PC-9 (cell line): ENCODE measurements at places on chromosomes 16 and 17. TPM values are rescaled to one million over a fixed set of nuclear protein-coding genes. Genes with fewer than 3 reads are reported as not detected.

- no peak for DNase-seq
These were observed 26.2 kb upstream of the WFDC1 start for GRCh38 chr16:84268291-84269040.

DNA sequence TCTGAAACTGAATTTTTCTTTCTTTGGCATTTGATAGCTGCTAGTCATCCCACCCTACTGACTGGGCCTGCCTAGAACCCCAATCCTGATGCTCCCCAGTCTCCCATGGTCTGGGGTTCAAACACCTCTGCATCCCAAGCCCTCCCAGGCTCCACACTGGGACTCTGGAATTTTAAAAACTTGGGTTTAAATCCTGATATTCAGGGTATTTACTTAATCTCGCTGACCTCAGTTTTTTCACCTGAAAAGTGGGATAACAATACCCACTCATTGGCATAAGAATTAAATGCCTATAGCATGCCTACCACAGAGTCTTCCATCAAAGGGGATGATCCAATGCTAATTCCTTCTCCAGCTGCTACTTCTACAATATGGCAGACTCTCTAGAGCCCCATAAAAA lies 264.4 kb downstream of the NPIPA8 start:
- DNase-seq = no peak

GRCh38 chr17:27241346-27241946 lies 52.5 kb upstream of the WSB1 start:
- DNase-seq = peak; percentile 92

HES7 gene
- total RNA-seq = 2.6 and 9.0 TPM in 2 replicates

DNA sequence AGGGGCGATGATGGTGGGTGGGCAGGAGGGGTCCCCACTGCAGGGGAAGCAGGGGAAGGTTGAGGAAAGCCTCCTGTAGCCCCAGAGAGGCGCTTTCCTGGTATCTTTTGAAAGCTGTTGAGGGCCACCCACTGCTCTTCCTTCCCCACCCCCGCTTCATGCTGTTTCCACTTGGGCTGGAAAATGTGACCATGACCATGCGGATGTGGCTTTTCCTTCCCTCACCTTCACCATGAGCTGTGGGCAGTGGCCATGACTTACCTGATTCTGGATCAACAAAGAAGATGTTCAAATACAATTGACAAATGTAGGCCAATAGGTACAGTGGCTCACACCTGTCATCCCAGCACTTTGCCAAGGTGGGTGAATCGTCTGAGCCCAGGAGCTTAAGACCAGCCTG lies 13.8 kb downstream of the MVP start:
- no peak for DNase-seq

MEFV gene
- total RNA-seq = not detected in 2 replicates

RASL10B gene
- total RNA-seq = 0.11 and 0.20 TPM in 2 replicates

DNA sequence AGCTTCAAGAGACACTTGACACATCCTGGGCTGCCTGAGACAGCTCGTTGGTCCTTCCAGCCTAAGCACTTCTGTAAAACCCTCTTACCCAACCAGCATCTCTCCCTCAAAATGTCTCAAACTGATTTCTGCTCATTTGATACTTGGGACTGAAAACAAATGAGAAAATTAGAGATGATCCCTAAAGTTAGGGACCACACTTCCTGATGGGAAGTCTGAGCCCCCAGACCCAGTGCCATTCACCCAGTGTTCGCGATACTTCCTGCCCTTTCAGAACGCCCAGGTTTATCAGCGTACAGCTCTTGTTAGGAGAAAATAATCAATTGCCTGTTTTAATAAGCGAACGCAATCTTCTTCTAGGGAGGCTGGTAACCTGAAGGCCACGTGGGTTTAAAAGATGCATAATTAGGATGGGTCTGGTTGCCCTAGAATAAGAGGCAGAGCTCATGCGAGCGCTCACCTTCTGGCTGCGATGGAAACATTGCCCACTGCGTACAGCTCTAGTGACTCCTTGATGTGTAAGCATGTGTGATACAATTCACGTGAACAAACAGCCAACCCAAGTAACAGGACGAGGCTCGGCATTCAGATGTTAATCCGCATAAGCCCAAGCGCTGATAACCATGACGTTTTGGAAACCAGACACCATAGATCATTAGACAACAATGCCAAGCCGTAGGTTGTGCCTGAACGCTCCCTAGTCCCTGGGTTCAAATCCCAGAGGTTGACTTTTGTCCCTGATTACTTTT lies 213.1 kb downstream of the FOXL1 start:
- DNase-seq = no peak

KLHL10 gene
- not detected in 2 replicates for total RNA-seq

DNA sequence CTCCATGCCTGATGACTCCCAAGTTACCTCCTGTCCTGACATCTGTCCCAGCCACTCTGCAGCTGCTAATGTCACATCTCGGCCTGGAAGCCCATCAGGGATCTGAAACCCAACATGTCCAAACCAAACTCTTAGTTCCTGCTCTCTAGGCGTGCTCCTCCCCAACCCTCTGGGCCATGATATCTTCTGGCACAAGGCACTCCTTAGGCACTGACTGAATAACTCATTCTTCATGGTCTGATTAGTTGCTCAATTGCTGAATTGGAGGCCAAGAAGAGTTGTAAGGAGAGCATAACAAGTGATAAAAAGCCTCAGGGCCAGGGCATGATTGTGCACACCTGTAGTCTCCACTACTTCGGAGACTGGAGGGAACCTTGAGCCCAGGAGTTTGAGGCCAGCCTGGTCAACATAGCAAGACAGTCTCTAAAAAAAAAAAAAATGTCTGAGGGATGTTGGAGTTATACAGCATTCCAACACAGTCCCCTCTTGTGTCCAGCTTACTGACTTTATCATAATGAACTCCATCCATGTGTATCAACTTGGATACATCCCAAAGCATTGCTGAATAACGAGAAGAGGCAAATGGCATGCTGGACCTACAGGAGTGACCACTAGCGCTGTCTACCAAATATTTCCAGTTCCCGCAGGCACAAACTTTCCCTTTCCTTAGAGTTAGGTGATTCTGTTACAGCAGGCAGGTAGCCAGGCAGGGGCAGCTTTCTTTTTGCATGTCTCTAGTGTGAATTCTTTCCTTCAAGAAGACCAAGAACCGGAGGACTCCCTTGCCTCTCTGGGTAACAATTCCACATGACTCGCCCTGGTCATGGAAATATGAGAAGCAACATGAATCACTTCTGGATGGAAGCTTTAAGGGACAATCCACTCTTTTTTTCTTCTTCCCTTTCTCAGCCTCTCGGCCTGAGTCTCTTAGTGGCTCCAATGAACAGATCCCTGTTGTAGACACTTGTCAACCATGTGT lies 18.1 kb upstream of the SHCBP1 start:
- no peak for DNase-seq

DNA sequence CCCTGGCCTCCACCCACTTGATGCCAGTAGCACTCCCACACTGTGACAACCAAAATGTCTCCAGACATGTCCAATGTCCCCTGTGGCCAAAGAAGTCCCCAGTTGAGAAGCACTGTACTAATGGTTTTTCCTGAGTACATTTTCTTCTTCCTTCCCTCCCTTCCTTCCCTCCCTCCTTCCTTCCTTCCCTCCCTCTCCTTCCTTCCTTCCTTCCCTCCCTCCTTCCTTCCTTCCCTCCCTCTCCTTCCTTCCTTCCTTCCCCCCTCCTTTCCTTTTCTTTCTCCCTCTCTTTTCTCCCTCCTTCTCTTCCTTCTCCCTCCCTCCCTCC lies 76.7 kb upstream of the CDC42EP4 start:
- no peak for DNase-seq

DNA sequence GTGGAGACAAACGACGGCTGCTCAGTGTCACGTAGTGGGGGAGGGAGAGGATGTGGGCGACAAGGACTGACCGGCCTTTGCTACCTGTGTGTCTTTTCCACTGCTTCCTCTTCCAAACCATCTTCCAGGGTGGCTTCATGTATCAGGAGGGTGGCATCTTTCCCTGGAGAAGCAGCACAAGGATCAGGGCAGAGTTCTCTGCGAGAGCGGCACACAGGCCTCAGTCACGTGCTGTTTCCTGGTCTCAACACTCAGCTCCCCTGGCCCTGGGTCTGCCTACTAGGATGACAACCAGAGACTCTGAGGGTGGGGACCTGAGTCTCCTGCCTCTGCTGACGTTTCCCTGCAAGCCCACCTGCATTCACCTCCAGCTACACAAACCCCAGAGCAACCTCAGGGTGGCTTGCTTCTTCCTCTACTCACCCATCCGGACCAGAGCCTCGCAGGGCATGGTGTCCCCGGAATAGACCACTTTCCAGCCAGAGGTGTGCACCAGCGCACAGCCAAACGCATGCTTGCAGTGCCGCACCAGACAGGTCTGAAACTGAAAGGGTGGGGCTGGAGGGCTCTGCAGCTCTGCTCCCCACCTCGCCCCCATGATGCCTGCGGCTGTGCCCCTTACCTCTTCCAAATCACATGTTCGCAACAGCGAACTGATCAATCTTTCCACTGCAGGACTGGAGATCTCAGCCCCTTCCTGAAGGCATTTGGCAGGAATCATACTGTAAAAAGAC lies 23.3 kb downstream of the ELAC2 start:
- no peak for DNase-seq

MPV17L gene
- 0.11 TPM in 1 of 2 replicates, not detected in the other for total RNA-seq

DNA sequence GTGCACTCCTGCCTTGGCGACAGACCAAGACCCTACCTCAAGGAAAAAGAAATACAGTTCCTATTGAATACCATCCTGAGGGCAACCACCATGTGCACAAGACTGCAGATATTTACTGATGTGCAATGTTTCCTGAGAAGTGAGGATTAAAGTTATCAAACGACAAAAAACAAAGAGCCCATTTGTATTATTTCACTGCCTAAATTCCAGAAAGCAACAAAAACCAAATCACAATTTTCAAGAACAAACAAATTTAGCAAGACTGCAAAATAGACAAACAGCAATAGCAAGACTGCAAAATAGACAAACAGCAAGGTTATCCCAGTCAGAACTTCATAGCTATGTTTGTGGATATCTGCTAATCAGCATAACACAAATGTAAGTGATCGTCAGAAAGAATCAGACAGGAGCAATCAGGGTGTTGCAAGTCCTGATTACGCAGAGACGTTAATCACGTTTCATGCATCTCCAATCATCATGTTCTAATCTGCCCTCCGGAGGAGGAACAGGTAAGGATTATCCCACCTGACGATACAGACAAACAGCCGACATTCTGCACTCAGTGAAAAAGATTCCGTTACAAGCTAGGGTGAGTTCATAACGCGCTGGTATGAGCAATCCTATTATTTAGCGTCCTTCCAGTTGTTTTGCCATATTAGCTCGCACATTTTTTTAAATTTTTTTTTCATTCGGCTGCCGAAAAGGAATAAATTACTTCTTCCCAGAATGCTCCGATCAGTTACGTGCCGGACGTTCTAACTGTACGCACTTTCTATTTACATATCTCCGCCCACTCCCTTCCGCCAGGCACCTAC lies 2.9 kb downstream of the TMEM107 start:
- DNase-seq = peak; percentile 96

C17orf78 gene
- not detected in 2 replicates for total RNA-seq

DNA sequence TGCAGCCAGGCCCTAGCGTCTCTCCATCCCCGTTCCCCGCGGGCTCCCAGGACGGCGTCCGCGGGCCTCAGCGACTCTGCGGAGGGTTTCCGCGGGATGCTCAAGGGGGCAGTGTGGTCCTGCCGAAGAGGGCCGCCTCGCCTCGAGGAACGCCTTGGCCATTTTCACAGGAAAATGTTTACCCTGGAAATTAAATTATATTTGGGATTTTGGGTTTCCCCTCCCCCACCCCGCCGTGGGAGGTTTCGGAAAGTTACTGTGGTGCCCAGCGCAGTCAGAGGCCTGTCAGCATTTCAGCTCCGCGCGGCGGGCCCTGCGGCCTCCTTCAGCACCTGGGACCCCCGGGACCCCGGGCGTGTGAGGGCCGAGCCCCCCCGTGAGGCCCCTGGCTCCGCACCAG lies 94.5 kb downstream of the PCTP start:
- no peak for DNase-seq

ZFHX3 gene
- 20.5 and 23.1 TPM in 2 replicates for total RNA-seq

- DNase-seq = no peak
These were observed 20.2 kb downstream of the CCDC42 start for GRCh38 chr17:8724451-8724850.

DNA sequence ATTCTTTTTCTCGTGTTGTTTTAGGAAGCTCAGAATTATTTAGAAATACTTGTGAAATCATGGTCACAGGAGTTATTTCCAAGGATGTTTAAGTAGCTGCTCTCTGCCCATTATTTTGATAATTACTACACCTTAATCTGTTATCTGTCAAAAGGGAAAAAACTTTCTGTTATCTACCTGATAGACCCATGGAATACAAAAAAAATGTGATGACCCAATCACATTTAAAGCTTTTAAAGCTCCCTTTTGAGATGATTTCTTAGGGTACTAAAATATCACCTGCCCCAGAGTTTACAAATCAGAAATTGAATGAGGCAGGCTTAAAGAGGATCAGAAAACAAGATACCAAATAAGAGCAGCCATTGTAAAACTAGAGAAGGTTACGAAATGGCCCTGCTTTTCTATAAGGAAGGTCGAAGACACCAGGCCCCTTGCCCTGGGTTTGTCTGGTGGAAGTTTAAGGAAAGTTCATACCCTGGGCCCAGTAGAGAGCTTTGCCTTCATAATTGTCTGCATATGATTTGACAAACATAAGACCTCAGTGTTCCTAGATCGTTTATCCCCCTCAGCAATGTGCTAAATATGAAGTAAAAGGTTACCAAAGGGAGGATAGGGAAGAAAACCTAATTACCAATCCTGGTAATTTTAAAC lies 149.9 kb upstream of the TBX2 start:
- no peak for DNase-seq

DNA sequence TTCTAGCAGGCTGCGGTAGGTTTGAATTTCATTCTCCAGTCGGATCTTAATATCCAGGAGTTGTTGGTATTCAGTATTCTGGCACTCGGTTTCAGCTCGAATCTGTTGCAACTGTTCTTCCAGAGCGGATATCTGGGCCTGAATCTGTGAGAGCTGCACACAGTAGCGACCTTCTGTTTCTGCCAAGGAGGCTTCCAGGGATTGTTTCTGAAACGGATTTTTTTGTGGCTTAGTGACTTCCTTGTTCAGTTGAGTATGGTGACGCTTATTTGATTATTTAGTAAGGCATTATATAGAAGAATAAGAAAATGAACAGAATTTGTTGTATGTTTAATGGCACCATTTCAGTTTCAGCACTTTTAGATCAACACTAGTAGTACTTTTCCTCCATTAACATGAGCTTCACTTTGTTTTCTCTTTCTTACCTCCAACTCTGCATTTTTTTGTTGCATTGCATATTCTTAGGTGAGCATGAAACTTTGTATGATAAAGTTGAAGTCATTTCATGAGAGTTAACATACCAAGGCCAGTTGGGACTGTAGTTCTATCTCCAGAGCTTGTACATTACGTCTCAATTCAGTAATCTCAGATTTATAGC lies 2.8 kb downstream of the KRT10 start:
- no peak for DNase-seq
